ENCODE measurements at places on chromosomes 5 and 9. TPM values are rescaled to one million over a fixed set of nuclear protein-coding genes. Genes with fewer than 3 reads are reported as not detected.

Gene TRIM36
- 9.9 TPM for total RNA-seq

DNA sequence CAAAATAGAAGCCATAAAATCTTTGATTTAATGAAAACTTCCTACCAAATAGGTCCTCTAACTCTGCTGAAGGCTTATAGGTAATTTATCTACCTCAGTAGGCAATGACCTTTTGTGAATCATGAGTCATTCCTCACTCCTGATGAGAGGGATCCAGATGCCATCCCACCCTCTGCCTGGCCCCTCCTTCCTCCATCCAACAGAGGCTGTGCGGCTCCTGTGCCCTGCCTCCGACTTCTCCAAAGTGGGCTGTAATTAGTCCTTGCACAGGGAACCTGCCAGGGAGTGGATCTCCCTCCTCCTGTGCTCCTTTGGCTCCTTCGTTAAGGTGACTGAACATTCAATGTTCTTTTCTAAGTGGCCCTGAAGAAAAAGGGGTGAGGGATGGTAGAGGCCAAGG, 213.9 kb upstream of the TBCA start:
- no peak overlapping the region for H3K27ac ChIP-seq
- H3K4me3 ChIP-seq: no peak overlapping the region
- peaks cover 17% of the 10 kb centered on the region for H3K4me1 ChIP-seq
- DNase-seq: no peak

- DNase-seq: no peak
- H3K27ac ChIP-seq: no peak overlapping the region
- no peak overlapping the region for H3K4me3 ChIP-seq
Measured at GRCh38 chr5:172502969-172503368, 48.6 kb upstream of the SH3PXD2B start.

GRCh38 chr5:135251093-135251492, 147.9 kb downstream of the MACROH2A1 start:
- DNase-seq: no peak
- no peaks in the 10 kb centered on the region for H3K4me1 ChIP-seq
- peaks cover 4% of the 10 kb centered on the region for H3K27me3 ChIP-seq

DNA sequence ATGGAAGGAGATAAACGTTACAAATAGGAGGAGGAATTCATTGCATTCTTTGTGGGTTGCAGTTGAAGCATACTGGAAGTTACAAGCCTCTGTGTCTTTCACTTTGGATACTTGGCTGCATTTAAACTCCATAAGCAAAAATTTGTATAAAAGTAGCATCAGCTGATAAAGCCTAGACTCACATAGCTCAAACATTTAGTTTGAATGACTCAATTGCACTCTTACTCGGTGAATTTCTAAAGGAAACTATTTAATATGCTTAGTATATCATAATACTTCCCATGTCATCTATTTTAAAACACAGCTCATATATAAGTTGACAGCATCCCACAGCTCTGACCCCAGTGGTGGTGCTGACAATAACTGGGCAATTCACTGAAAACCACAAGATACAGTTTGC, 596.6 kb upstream of the ZNF608 start:
- H3K4me1 ChIP-seq: no peaks in the 10 kb centered on the region
- peaks cover 3% of the 10 kb centered on the region for H3K36me3 ChIP-seq
- H3K27me3 ChIP-seq: no peaks in the 10 kb centered on the region
- no peak for DNase-seq

DNA sequence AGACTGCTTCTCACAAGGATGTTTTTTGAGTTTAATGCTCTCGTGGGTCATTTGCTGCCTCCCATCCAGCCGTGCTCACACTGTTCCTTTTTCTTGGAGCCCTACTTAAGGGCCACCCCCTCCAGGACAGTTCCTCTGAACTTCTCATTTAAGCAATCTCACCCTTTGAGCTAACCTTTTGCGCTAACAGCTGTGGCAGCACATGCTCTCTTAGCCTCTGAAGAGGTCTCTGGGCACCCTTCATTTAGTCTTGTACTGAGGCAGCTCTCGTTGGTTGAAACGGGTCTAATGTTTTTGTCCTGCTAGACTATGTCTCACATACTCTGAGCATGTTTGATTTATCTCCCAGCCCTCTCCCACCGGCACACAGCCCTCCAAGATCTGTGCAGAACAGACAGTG, 11.8 kb downstream of the ALDH1B1 start:
- no peak for DNase-seq
- peaks cover 4% of the 10 kb centered on the region for H3K4me1 ChIP-seq
- H3K27ac ChIP-seq: no peak overlapping the region
- no peaks in the 10 kb centered on the region for H3K36me3 ChIP-seq
- H3K27me3 ChIP-seq: no peaks in the 10 kb centered on the region
- no peak overlapping the region for H3K4me3 ChIP-seq

DNA sequence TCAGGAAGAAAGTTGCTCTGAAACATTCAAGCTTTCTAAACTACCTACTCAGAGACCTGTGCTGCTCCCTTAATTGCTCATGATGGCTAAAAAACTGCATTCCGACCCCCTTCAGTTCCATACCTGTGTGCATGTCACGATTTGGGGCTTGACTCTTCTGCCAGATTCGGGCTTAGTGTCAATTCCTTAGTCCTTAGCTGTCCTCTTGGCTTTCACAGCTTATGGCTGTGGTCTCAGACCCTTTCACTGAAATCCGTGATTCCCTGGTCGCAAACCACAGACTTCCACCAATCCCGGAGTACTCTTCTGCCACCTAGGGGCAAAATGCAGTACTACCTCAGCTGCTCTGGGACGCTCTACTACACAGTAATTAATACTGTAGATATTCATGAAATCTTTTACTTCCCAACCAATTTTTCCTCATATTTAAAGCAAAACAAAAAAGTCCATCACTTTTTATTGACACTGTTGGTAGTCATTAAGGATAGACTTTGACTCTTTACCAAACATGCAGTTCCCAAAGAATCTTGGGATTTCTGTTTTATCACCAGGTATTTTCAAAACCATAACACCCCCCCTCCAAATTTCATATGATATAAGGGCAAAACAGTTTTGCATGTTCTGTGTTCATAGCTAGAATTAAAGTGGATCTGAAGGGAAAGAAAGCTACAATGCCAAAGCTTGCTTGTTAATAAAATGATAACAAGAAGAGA, 617.4 kb downstream of the SLCO4C1 start:
- no peak overlapping the region for H3K4me3 ChIP-seq
- H3K27me3 ChIP-seq: no peaks in the 10 kb centered on the region
- peak; percentile 81 for DNase-seq
- no peak overlapping the region for H3K27ac ChIP-seq
- peaks cover 4% of the 10 kb centered on the region for H3K4me1 ChIP-seq

All from endothelial cell (in vitro differentiated cells).